ENCODE measurements at places on chromosomes 5 and 9. TPM values are rescaled to one million over a fixed set of nuclear protein-coding genes. Genes with fewer than 3 reads are reported as not detected.

ADAMTS12 gene
- total RNA-seq: 13.5 TPM

AIF1L gene
- 20.0 TPM for total RNA-seq

LCN1 gene
- not detected for total RNA-seq

PCDHGA1 gene
- 0.22 TPM for total RNA-seq

TAF11L10 gene
- not detected for total RNA-seq

SCGB3A2 gene
- total RNA-seq: 0.49 TPM

CYFIP2 gene
- total RNA-seq: 82.2 TPM

BSPRY gene
- 3.4 TPM for total RNA-seq

GDNF gene
- total RNA-seq: 0.86 TPM

EPB41L4A gene
- 42.3 TPM for total RNA-seq

NEUROG1 gene
- not detected for total RNA-seq

GRCh38 chr9:130536701-130537107 lies 42.7 kb upstream of the FUBP3 start:
- no peak for DNase-seq

DNA sequence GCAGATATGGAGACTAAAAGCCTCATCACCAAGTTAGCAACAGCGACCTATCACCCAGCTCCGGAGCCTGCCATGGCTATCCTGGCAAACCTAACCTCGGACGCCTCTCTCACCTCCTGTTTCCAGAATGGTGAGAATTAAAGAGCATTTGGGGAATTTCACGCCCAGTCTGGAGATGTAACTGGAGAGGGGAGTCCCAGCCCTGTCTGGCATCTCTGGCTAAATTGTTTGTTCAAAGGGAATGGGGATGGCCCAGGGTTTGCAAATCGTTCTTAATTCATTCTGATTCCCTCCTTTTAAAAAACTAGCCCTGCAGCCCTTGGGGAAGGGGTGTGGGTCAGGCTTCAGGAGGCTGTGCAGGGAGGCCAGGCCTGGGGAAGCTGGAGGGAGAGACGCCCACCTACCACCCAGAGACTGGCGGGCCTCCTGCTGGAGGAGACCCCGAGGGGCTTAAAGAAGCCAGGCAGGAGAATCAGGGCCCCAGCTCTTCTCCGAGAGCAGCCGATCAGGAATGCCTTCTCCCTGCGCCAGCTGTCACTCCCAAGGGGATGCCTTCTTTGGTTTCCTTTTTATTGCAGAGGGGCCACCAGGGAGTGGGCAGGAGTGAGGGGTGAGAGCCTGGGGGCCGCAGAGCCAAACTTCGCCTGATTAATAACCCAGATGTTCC lies 964 bp upstream of the COL5A1 start:
- no peak for DNase-seq

DNA sequence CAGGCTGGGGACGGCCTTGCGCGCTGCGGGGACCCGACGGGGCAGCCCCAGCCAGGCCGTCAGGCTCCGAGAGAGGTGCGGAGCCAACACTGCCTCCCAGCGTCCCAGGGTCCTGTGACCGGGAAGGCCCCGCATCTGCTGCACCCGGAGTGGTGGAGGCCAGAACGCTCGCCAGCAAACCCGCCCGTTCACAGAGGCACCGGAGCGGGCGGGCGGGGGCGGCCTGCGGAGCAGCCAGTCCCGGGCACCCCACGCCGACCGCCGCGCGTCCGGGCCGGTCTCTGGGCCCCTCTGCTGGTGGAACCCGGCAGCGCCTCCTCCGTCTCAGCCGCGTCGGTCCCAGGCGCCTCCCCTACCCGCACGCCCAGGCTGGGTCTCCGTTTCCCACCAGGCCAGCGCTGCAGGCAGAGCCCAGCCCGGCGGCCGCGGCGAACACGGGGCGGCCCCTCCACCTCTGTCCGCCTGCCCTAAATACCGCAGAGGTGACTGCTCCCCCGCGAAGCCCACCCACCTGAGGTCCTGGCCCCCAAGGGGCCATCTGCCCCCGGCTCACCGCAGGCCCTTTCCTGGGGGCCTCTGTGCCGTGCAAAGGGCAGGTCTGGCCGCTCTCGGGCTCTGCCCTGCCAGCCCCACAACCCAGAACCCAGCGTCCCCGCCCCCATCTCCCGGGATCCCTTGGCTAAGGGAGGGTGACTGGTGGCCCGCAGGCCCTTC lies 15.9 kb downstream of the EXD3 start:
- DNase-seq: peak; percentile 85

DNA sequence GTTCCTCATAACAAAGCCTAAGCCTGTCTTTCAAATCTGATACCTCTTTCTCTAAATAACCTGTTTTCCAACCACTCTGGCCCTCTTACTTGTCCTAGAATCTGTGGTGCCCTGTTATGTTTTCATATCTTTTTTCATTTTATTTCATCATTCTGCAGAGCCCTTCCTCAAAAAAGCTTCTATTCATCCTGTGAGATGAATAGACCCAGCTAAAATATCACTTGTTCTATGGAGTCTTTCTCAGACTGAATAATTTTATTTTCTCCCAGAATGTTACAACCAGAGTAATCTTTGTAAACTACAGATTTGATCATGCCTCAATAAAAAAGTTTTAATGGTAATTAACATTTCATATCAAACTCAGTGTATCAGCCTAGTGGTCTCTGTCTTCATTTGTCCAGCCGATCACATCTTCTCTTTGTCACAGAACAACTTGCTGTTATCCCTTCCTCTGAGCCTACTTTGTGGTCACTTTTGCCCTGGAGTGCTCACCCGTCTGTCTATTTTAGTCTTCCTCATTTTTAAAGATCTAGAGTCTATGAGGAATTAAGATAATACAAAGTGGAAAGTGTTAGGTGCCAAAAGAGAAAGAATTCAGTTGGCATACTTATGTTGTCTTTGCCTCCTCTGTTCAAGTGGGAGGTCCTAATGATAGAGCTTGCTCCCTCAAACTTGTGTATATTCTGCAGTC lies 77.8 kb downstream of the ZCCHC7 start:
- no peak for DNase-seq

- no peak for DNase-seq
These were observed 6.4 kb downstream of the B4GALT7 start for GRCh38 chr5:177606071-177607051.

DNA sequence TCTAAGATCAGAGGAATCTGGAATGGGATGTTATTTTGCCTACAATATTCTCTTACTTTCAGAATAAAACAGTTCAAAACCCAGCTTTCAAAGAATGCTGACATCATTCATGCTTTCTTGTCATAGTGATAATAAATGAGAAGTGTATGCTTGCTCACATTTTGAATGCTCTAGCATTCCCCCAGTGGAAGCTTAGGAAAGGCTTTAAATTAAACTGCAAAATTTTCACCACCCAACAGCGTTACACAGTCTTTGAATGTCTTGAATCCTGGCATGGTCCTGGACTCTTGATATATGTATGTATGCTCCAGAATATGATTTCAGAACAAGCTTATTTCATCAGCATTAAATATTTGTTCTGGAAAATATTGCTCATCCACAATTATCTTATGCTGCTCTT lies 964.3 kb upstream of the NUDT12 start:
- DNase-seq: no peak

- DNase-seq: no peak
These were observed 3.1 kb downstream of the EGFL7 start for GRCh38 chr9:136665704-136666371.

DNA sequence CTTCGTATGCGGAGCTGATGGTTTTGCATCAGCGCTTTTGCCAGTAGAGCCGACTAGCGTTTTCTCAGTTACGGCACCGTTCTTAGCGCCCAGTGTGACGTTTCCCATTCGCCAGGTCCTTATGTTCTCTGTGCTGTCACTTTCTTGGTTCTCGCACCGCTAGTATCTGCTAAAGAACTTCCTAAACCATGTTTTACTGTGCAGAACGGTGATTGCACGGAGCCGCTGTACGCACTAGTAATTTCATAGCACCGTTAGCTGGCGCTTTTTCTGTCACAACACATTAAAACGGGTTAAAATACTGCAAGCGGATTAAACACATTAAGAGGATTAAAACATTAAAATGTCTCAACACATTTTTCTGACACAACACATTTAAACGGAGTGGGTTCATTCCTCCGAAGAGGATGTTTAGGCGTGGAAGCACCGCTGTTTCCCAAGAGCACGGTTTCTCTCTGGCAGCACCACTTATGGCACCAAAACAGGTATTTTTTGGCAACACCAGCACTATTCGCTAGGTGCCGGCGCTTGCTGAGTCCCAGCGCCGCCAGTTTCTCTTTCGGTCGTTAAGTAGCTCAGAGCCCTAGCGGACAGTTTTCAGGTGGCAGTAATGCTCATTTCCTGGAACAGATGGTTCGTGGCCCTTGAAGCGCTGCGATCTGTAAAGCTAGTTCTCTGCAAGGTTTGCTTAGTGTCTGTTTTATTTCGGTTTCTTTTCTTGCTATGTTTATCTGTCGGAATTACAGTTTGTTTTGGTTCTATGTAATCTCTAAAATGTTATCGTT lies 20.3 kb downstream of the ANXA2R start:
- no peak for DNase-seq

DNA sequence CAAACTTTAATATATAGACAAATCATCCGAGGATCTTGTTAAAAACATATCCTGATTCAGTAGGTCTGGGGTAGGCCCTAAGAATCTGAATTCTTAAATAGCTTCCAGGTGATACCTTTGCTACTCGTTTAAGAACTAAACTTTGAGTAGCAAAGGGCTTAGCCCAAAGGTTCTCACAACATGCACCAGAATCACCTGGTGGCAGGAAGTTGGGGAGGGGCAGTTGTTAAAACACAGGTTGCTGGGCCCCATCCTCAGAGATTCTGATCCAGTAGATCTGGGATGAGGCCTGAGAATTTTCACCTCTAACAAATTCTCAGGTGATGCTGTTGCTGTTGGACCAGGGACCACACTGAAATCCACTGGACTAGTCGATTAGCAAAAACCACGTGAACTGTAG lies 20.0 kb upstream of the RGMB start:
- DNase-seq: no peak

- DNase-seq: no peak
These were observed 140.7 kb upstream of the PTPRD start for GRCh38 chr9:10753474-10753873.

DNA sequence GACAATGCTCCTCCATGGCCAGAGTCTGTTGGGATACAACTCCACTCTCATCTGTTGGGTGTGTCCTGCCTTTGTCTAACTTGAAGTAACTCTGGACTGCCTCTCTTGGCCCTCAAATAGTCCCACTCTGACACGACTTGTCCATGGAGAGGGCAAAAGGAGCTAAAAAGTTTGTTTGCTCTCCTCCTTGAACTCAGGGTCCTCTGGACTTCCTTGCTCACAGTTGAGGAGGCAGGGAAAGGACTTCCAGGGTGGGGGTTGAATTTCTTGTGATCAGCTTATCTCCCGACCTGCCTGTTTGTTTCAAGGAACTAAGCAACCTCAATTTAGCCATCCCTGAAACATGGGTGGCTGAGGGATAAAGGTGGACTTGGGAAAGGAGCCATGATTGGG lies 11.7 kb downstream of the DNAJB5 start:
- no peak for DNase-seq

- DNase-seq: no peak
These were observed 791.9 kb upstream of the CDH6 start for GRCh38 chr5:30401479-30402058.

DNA sequence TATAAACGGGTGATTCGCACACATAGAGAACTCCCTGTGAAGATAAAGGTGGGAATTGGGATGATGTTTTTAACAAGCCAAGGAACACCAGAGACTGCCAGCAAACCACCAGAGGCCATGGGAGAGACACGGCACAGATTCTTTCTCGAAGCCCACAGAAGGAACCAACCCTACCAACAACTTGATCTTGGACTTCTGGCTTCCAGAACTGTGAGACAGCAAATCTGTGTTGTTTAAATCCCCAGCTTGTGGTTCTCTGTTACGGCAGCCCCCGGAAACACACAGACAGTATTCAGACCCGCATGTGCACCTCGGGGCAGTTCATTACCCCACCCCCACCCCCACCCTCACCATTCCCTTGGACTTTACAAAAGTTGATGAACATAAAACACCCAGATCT lies 12.8 kb downstream of the AMBP start:
- DNase-seq: no peak

GRCh38 chr5:175828651-175829050 lies 42.7 kb upstream of the CPLX2 start:
- no peak for DNase-seq

- peak; percentile 71 for DNase-seq
These were observed 139.2 kb upstream of the PALM2AKAP2 start for GRCh38 chr9:109640580-109641371.

DNA sequence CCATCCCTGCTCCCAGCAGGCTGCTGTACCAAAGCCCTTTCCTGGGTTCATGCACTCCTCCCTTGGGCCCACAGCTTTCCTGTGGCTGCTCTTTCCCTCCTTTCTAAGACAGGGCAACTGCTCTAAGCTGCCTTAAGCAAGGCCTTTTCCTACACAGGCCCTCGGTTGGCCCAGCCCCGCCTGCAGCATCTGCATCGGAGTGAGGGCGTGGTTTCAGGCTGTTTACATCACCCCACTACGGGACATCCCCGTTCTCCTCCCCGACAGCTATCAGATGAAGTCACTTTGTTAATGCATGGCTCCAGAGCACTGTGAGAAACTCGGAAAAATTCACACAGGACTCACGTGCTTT lies 3.4 kb downstream of the DPH7 start:
- DNase-seq: no peak

DNA sequence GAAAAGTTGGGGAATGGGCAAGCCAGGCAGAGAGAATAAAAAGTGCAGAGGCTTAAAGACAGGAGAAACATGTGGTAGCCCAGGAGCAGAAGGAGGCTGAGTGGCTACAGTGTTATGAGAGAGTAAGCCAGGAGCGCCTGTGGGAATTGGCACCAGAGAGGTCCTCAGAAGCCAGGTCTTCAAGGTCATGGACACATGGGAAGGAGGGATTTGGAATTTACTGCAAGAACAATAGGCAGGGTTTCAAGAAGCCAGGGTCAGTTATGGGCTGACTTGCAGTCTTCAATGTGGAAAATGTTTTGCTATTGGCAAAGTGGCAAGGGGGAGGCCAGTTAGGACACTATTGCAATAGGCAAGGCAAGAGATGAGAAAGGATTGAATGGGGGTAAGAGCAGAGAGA lies 29.3 kb downstream of the ERAP1 start:
- no peak for DNase-seq

DNA sequence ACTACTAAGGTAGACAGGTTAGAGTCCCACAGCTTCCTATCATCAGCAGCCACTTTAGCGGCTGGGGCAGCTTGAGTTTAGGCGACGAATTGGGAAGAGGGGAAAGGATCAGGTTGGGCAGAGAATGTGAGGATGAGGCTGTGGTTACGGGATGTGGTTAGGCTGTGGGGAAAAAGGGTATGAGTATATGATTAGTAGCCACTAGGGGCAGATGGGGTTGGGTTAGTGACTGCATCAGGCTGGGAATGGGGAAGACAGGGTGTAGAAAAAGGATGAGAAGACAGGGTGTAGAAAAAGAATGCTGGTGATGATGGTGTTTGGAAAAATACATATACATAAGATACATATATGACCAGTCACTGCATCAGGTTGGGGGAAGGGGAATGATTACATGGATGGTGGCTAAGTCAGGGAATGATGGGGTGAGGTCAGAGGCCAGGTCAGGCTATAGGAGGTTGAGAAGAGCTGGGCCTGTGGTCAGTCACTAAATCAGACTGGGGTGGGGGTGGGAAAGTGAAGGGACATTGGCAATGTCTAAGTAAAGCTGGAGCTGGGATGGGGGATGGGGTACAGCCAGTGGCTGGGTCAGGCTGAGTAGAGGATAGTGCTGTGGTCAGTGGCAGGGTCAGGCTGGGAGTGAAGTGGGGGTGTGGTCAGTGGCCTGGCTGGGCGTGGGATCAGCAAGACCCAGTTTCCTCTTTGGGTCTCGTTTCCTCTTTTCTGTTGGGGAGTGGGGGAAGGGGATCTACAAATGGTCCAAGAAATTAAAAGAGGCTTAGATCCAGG lies 2.1 kb downstream of the TLN1 start:
- DNase-seq: no peak

GRCh38 chr5:37002176-37002751 lies 125.7 kb downstream of the NIPBL start:
- DNase-seq: no peak

GRCh38 chr9:131837316-131837715 lies 97.4 kb upstream of the RAPGEF1 start:
- DNase-seq: no peak

Data from mesothelial cell of epicardium (in vitro differentiated cells).